Stimulated activated naive CD4-positive, alpha-beta T cell treated with Interleukin-2 at 50 U/mL for 16 hours (primary cell): ENCODE measurements at places on chromosomes 6 and 20.

DNA sequence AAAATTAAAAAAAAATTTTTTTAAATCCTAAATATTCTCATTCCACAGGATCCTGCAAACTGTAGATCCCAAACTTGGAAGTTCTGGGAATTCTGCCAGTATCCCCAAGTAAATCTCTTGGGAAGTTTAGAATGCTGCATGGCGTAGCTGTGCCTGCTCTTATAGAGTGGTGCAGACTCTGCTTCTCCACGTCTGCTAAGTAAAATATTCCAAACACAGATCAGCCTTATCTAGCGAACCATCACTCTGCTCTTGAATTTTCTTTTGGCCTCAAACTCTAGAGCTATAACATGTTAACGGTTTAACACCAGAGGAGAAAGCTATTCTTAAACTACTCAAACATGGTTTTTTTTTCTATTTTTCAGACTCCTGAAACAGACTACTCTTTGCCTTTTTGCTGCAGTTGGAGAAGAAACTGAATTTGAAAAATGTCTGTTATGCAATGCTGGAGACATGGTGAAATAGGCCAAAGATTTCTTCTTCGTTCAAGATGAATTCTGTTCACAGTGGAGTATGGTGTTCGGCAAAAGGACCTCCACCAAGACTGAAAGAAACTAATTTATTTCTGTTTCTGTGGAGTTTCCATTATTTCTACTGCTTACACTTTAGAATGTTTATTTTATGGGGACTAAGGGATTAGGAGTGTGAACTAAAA lies 138.5 kb upstream of the AKAP12 start:
- no peak for DNase-seq

GRCh38 chr6:139636391-139636790 lies 261.9 kb upstream of the CITED2 start:
- no peak for DNase-seq

- no peak for DNase-seq
Measured at GRCh38 chr6:152167641-152168603, 360.4 kb downstream of the ESR1 start.

DNA sequence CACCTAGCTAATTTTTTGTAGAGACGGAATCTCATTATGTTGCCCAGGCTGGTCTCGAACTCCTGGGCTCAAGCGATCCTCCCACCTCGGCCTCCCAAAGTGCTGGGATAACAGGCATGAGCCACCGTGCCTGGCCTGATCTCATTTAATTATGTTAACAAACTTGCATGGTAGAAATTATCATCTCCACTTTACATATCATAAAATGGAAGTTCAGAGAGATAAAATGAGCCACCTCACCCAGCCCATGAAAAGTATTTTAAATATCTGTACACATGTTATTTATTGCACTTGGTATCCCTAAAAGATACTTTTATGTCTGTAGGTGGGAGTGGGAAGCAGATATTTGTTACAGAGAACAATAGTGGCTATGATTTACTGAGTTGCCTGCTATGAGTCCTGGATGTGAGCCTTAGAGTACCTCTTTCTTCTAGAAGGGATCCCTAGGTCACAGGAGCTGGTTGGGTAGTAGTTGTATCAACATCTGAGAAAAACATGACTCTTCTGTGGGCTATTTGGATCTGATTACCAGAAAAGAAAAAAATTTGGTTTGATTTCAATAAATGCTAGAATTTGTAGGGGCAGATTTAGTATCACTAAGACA lies 52.4 kb upstream of the EIF2S2 start:
- no peak for DNase-seq

- DNase-seq: no peak
Measured at GRCh38 chr6:161747506-161747905, 473.6 kb upstream of the AGPAT4 start.

DNA sequence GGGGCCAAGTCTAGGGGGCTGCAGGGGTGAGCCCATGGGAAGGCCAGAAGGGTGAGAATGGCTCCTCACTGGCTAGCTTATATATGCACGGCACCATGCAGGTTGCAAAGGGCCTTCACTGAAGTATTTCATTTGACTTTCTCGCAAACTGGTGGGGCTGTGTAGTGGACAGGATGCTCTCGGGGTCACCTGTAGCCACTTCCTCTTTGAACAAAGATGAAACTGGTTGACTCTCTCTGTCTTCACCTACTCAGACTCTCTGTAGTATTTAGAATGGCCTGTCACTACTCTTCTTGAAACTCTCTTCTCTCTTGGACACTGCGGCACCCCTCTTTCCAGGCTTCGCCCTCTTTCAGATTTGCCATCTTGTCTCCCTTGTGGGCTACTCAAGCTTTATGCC lies 560.5 kb downstream of the PKHD1 start:
- no peak for DNase-seq

GRCh38 chr20:64247307-64247618 lies 8.3 kb upstream of the PCMTD2 start:
- no peak for DNase-seq

- no peak for DNase-seq
Measured at GRCh38 chr6:10411131-10411970, 3.5 kb downstream of the TFAP2A start.

DNA sequence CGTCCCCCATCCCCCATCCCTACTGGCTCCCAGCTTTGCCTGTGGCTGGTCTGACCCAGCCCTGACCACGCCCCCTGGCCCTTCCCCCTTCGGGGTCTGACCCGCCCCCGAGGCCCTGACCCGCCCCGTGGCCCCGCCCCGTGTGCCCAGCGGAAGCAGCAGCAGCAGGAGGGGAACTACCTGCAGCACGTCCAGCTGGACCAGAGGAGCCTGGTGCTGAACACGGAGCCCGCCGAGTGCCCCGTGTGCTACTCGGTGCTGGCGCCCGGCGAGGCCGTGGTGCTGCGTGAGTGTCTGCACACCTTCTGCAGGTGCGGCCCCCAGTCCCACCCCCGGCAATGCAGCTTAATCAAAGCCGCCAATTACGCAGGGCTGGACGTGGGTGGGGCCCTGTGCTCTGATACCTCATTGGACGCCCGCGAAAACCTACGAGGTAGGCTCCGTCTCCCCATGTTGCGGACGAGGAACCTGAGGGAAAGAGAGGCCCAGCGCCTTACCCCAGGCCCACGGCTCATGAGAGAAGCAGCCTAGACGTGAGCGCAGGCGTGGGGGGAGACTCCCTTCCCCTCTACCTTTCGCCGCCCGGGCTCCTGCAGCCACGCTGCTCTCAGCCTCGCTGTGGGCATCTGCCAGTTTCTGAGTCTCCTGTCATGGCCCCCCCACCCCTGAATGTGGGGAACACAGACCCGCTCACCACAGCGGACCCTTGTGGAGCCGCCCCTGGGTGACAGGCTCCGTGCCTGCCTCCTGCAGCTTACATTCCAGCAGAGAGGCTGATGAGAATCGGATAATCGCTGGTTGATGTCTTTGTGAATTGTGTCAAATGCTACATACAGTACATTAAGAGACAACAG lies 12.8 kb downstream of the RBCK1 start:
- no peak for DNase-seq

GRCh38 chr6:43181942-43182860 lies at the start of gene CUL9:
CUL9 (plus strand) TSS chr6:43182196; CDS start chr6:43184311, 2,115 bp downstream.
- peak; percentile 80 for DNase-seq

GRCh38 chr6:7270320-7271204 lies 42.4 kb downstream of the SSR1 start:
- no peak for DNase-seq

DNA sequence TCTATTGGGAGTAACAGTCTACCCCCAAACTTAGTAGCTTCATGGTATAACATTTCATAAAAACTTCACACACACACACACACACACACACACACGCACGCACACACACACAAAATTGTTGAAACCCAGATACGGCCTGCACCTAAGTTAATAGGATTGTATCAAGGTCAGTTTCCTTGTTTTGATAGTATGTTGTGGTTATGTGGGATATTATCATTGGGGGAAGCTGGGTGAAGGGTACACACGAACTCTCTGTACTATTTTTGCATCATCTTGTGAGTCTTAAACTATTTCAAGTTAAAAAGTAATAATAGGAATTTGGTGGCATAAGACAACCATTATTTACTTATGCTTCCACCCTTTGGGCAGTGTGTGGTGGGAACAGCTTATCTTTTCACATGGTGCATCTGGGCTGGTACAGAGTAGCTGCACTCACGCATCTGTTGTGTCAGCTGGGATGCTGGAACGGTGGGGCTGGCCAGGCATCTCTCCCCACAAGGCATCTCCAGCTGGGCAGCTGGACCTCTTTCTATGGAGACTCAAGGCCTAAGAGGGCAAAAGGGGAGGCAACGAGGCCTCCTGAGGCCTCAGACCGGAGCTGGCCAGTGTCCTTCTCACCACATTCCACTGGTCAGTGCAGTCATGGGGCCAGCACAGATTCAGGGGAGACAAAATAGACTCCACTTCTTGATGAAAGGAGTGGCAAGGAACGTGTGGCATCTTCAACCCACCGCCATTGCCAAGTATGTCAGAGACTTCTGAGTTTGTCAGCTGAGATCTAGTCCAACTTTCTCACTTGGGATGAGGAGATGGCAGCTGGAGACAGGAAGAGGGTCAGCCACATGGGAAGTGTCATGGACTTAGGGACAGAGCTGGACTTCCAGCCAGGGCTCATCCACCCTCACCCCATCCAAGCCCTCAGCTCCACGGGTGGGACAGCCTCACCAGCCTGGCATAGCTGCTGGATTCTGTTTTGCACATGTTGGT lies 20.5 kb upstream of the IP6K3 start:
- no peak for DNase-seq

GRCh38 chr20:9144643-9145042 lies 75.8 kb downstream of the PLCB4 start:
- DNase-seq: no peak

DNA sequence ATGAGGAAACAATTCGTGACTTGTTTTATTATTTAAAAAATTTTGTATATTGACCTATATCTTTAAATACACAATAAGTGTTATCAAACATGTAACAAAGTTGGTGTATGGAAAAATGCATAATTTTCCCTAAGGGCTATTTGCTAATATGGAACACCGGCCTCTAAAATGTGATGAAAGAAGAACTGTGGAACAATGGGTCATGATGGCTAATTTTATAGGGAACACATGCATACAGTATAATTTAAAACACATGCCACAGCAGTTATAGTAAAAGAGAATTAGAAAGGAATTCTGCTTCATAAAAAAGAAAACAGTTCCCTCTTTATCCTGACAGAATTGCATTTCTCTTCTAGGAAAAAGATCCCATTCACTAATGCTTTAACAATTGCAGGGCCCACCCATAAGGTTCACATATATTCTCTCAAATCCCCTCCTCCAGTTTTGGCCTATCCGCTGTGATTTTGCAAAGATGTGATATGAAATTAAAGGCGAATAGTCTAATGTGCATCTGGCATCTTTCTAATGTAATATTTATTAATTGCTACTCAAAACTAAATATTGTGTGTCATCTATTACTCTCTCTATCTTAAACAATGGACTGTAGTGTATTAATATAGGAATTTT lies 628.1 kb upstream of the CITED2 start:
- no peak for DNase-seq

DNA sequence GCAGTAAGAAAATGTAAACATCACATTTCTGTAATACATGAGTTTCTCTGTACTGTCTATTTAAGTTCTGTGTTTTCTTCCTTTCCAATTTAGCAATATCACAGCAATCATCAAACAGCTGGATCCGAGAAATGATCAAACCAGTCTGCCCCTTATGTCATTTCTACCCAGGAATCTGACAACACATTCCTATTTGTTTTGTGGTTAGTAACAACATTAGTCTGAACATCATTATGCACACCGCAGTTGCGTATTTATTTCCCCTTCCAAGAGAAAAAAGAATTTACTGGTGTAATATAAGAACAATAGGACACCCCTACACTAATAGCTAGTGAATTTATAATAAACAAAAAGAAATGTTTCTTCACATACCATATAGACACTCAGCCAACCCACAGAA lies 179.5 kb downstream of the BTBD9 start:
- DNase-seq: no peak

DNA sequence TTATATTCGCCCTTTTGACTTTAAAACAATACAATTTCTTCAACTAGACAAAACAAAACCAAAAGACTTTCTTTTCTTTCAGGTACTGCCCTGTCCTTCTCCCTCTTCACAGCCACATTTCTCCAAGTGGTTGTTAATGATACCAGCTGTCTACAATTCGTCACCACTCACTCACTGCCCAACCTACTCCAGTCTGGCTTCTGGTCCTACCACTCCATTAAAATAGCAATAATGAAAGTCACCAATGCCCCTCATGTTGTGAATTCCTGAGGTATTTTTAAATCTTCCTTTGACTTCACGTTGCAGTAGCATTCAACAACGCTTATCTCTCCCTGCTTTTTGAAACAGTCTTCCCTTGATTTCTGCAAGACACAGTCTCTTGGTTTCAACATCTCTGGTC lies 11.6 kb upstream of the MAN1A1 start:
- no peak for DNase-seq

DNA sequence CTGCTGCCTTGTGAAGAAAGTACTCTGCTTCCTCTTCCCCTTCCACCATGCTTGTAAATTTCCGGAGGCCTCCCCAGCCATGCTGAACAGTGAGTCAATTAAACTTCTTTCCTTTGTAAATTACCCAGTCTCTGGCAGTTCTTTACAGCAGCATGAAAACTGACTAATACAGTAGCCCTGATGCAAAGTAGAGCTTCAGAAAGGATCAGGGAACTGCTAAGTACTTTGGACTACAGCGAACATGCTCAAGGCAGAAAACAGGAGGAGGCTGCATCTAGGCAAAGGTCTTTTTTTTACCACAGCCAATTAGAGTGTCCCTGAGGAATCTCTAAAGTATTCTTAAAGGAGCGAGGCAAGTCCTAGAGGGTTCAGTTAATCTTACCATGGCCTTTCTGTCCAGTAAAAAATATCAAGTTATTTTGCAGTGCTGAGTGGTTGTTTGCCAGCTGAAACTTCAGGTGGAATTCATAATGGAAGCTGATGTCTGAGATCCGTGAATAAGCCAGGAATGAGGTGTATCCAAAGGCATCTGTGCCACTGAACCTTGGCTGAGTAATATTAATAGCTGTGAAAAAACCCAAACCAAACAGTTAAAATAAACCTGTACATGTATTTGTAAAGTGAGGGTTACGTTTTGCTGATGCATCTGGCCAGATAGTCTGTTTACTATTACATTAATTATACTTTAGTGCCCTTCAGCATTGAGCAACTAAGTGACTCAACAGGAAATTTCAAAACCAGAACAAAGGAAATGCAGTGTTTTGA lies 170.4 kb downstream of the PHF3 start:
- DNase-seq: no peak

GRCh38 chr20:47988676-47989075 lies 203.4 kb upstream of the SULF2 start:
- DNase-seq: no peak

DNA sequence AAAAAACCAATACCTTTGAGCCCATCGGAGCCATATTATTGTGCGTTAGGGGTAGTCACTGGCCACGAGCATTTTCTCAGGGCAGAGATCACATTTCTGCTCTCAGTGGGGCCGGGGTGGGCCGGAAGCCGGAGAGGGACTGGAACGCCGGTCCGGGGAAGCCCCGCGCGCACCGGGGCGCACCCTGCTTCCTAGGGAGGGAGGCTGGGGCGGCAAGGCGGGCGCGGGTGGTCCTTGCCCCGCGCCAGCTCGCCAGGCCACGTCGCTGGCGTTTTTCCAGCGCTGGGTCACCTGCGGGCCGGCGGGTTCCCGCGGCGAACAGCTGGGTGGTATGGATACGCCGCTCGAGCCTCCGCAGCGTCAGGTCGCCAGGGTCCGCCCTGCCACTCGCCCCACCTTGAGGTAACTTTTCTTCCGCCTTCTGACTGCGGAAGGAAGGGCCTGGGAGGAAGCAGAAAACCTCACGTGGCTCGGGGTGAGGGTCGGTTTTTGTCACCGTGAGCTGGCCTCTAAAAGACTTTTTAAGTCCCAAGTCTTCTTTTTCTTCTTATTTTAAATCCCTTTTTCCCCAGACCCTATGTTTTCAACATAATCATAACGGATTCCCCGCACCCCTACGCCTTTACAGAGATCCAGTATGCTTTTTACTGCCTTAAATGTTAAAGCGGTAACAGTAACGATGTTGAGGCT lies 2.7 kb upstream of the EEF1A1 start:
- DNase-seq: peak; percentile 79
